ENCODE measurements at places on chromosomes 1 and 21.

DNA sequence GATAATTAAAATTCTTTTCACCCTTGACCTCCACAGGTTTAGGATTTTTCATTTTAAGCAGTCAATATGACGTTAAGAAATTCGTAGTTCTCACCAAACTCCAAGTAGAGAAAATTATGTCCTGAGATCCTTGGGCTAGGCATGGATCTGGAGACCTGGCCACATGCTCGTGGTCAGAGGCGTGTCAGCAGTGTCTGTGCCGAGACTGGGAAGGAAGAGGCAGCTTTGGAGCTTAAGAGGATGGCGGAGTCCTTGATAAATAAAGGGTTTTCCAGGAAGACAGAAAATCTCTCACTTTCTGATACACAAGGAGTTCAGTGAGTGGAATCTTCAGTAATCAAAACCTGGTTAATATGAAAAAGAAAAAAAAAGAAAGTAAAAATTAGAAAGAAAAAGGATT is 17.0 kb downstream of the RHOU start:
- no peak for DNase-seq

- DNase-seq = no peak
Observed at GRCh38 chr1:155022136-155022926, 11.2 kb downstream of the DCST2 start.

DNA sequence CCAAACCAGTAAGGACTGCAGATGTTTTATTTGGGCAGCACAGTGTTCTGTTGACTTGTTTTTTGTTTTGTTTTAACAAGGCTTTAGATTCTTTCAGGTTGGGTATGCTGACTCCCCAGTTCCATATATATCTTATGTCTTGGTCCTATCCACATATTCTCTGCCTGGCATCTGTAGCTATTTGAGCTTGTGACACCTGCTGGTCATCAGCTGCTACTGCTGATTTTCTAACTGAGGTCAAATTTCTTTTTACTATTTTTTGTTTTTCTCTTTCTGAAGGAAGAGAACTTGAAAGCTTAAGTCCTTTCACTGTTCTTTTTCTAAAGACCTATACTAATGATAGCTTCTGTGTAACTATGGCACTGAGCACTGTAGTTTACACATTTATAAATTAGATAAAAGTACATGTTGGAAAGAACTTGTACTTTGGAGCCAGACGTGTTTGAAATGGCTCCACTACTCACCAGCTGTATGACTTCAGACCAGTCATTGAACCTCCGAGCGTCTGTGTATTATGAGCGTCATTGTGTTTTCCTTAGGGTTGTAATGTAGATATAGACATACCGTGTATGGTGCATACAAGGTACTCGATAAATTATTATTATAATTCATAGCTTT is 109.4 kb downstream of the NRDC start:
- DNase-seq = peak; percentile 20

DNA sequence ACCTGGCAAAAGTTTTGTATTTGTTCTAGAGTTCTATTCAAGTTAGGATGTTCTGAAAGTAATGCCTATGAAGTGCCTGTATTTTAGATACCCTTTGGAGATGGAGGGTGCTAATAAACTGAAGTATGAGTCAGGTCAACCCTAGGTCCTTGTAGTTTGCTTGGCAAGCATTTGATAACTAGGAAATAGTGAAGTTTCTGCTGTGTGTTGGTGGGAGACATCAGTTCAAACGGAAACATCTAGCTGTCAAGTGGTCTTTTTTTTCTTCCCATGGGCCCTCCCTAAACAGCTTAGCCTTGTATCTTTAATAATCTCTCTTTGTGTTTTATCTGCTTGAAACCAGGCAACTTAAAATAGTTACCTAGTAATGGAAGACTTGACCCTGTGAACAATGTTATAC is 4.5 kb downstream of the MRPS6 start:
- no peak for DNase-seq

- no peak for DNase-seq
Observed at GRCh38 chr1:180898441-180899219, 14.1 kb upstream of the KIAA1614 start.

DNA sequence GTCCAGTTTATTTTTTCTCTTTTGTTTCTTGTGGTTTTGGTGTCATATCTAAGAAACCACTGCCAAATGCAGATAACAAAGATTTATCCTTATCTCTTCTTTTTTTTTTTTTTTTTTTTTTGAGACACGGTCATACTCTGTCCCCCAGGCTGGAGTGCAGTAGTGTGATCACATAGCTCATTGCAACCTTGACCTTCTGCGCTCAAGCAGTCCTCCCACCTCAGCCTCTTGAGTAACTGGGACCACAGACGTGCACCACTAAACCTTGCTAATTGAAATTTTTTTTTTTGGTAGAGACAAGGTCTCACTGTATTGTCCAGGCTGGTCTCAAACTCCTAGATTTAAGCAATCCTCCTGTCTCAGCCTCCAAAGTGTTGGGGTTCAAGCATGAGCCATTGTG is 8.9 kb downstream of the SLC66A1 start:
- DNase-seq = no peak

DNA sequence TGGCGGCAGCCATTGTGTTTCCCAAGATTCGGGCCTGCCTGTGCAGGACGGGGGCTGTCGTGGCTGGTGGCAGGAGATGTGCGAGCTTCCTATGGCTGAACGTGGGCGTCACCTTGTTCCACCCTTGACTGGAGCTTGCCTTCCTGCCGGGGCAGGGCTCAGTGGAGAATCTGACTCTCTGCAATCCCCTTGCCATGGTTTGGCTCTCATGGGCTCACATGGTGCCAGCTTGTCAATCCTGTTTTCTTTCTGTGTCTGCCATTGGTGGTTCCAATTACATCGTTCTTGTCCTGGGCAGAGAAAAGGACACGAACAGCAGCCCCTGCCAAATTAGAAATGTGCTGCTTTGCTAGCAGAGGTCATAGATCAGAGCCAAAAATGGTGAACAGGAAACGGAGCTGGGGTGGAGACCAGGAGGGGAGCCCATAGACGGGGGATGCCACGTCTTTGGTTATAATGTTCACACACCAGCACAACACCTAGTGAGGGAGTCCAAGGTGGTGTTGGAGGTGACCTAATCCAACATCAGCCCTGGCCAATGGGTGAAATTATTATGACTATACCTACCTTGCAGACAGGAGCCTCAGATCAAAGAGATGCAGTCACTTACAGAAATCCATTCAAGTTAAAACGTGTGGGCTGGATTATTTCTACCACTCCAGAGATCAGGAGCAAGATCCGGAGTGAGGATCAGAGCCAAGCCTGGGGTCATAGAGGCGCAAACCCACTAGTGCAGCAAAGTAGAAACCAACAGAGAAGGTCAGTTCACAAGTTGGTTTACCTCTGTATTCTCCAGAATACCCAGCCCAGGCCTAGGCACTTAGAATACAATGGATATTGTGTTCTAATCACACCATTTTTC is 253.1 kb downstream of the SIPA1L2 start:
- DNase-seq = no peak

- DNase-seq = no peak
Observed at GRCh38 chr1:86503406-86504136, 34.8 kb downstream of the CLCA1 start.

DNA sequence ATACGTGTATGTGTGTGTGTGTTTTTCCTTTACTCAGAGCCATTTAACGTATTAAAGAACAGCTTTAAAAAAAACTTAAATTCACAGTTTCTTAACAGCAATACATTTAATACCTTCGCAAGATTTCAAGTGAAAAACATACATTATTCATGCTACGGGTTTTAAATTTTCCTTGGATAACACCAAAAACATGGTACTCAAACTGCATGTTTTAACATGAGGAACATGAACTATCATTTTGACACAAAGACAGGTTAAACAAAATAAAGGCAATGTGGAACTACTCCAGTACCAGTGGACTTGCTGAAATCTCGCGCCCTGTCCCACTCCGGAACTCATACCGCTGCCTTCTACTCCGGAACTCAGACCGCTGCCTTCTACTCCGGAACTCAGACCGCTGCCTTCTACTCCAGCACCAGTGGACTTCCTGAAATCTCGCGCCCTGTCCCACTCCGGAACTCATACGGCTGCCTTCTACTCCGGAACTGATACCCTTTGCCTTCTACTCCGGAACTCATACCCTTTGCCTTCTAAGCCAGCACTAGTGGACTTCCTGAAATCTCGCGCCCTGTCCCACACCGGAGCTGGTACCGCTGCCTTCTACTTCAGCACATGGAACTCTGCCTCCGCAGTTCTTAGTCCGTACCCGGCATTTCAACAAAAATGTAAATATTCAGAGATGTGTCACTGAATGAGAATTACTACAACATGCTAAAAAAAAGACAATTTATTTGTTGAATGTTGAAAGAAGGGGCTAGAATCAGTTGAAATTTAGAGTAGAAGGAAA is 148.6 kb downstream of the NCAM2 start:
- DNase-seq = no peak

GRCh38 chr1:41920658-41921057 is 1.9 kb upstream of the HIVEP3 start:
- DNase-seq = no peak

DNA sequence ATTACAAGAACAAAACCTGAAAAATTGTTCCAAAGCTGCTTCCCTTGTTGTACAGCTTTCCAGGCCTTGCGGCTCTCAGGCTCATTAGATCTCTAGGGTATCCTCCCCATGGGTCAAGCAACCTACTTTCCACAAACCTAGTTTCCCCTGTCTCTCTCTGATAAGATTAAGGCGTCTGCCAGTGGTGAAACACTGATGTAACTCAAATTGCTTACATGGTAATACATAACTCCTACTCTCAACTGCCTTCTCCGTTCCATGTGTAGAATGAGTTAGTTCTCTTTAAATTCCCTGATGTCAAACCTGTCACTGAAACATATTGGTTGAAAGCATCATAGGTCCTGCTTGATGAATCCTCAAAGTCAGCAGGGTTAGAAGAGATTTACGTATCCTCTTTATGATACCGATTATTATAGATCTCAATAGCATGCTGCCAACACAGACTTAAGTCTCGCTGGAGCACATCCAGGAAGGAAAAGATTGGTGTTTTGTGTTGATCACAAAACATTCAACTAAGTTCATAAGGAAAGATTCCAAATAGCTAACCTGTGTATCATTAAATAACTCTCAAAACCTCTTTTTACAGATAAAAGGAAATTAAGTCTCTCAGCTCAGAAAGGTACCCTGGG is 10.6 kb downstream of the PPP1R15B start:
- DNase-seq = no peak

- DNase-seq = no peak
Observed at GRCh38 chr1:222739929-222740328, 2.9 kb downstream of the FAM177B start.

DNA sequence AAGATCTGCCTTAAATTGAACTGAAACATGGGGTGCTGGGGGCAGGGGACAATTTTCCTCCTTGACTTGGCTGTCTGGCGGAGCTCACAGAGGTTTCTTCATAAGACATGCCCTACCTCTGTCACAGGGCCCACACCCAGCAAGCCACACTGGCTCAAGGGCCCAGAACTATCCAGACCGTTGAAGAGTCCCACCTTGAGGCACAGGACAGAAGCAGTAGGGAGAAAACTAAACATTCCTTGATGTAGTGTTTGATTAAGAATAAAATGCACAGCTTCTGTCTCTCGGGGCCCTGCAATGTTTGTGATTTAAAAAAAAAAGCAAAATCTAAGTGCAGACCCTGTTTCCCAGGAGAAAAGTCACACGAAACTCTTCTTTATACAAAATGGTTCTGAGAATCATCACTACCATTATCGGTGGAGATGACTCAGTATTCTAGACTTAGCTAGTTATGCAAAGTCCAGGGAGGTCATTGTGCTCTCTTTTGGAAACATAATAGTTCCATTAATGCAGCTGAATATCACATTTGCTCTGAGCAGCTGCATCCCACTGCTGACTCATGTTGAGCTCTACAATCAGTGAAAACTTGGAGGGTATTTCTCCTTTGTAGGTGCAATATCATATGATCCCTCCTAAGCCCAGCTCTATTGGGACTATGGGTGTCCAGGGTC is 53.6 kb upstream of the DIRAS3 start:
- DNase-seq = no peak

DNA sequence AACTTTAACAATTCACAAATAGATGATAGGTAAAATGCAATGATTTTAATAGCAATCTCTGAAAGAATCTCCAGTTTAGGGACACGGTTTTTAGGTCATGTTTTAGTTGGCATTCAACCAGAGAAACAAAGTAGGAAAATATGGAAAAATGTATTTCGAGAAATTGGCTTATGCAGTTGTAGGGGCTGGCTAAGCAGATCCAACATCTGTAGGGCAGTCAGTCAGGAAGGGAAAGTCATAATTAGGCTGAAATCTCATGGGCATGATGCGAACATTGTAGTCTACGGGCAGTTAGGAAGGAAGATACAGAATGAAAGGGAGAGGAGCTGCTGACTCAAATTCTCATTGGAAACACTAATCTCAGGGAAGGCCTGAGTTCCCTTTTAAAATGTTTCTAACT is 1276.0 kb upstream of the ADGRL4 start:
- DNase-seq = no peak

GRCh38 chr1:39326836-39327235 is 122.3 kb downstream of the MACF1 start:
- DNase-seq = peak; percentile 7

- no peak for DNase-seq
Observed at GRCh38 chr1:215043401-215043800, 39.1 kb upstream of the KCNK2 start.

DNA sequence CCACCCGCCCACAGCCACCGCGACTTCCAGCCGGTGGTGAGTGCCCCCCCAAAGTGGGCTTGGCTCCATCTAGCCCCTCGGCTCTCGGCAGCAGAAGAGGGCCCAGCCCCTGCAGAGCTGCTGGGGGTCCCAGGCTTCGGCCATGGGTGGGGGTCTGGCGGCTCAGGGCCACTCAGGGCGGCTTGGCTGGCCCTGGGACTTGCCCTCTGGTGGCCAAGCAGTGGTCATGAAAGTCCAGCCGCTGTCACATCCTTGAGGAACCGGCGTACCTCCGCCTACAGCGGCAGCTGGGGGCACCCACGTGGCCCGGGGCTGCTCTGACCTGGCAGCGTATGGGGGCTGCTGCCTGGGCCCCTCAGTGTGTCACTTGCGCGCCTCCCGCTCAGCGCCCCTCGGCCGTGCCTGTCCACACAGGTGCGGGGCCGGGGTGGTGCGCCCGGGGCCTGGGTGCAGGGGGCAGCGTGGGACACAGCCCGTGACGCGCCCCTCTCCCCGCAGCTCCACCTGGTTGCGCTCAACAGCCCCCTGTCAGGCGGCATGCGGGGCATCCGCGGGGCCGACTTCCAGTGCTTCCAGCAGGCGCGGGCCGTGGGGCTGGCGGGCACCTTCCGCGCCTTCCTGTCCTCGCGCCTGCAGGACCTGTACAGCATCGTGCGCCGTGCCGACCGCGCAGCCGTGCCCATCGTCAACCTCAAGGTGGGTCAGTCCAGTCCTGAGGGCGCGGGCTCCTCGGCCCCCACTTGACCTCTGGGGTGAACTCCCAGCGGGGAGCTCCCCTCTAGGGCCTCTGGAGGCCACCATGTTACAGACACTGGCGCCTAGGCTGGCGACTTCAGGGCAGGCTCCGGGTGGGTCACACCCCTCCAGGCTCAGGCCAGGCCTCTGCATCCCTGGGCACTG is 32.4 kb downstream of the SLC19A1 start:
- no peak for DNase-seq

GRCh38 chr1:232988572-232989040 is 38.2 kb downstream of the NTPCR start:
- DNase-seq = no peak

All from CD4-positive, alpha-beta T cell treated with Interferon alpha-2 for 1 hour (primary cell).